Occipital lobe (tissue), 3 donors: ENCODE measurements at places on chromosomes 7 and 10. TPM values are rescaled to one million over a fixed set of nuclear protein-coding genes. Genes with fewer than 3 reads are reported as not detected.

- DNase-seq: no peak
Observed at GRCh38 chr7:99551334-99551733, 580 bp downstream of the FAM200A start.

Gene TUBAL3
- not detected for total RNA-seq

DNA sequence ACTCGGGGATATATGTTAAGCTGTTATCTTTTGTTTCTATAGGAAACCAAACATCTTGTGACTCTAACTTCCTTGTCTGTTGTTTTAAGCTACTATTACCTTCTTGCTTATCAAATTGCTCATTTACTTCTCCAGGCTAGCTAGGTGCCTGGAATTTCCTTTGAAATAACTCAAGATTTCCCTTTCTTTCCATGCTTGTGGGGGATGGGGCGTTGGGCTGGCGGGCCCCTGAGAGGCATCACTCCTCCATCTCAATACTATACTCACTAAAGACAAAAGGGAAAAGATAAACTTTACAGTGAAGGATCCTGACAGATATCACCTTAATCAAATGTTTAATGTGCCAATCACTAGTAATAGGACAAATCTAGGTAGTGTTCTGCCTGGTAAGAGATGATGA lies 34.7 kb upstream of the MYO3A start:
- no peak for DNase-seq

DNA sequence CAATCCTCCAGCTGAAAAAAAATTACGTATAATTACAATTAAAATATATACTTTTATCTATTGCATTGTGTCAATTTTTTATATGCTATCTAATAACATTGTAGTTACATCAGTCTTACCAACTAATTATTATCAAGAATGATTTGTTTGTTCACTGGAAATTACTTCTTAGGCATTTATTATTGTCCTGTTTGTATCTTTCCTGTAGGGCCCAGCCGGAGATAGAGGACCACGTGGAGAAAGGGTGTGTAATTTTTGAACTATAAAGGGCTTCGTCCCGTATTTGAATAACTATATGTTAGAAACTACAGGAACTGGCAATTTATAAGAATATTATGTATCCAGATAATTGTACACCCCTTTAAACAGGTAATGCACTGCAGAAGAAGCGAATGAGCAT lies 4.1 kb downstream of the COL1A2 start:
- no peak for DNase-seq

- no peak for DNase-seq
Observed at GRCh38 chr7:149287622-149288021, 25.6 kb downstream of the ZNF783 start.

GRCh38 chr10:119643306-119644204 lies 7.6 kb upstream of the BAG3 start:
- DNase-seq: no peak

GRCh38 chr10:98308669-98309365 lies 40.8 kb upstream of the LOXL4 start:
- DNase-seq: no peak

DNA sequence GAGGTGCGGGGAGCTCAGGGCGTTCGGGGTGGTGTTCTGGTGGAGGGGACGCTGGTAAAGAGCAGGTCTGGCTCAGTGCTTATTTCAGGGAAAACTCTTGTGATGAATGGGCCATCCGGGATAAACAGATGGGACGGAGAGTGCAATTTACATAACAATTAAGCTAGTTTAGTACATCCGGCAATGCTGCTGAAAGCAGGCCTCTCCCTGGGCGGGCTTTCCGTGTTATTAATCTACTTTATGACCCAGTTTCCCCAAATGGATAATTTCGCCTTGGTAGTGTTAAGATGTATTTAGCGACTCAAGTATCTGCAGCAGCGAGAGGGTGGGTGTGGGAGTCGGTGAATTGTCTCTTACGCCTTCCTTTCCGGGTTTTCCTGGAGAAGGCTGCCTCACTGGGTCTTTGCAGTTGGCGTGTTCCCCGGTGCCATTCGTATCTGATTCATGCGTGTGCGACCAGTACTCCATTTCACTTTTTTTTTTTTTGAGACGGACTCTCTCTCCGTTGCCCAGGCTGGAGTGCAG lies 25.2 kb downstream of the FOXK1 start:
- DNase-seq: no peak
